ENCODE measurements at places on chromosomes 11 and 22. TPM values are rescaled to one million over a fixed set of nuclear protein-coding genes. Genes with fewer than 3 reads are reported as not detected.

The IGSF22 gene
- 0.58 TPM for total RNA-seq

The KCNJ5 gene
- total RNA-seq = 2.5 TPM

The OR2AG2 gene
- total RNA-seq = not detected

The NPTXR gene
- 6.9 TPM for total RNA-seq

The HPX gene
- total RNA-seq = 2.8 TPM

The MAJIN gene
- not detected for total RNA-seq

The SLC6A5 gene
- total RNA-seq = not detected

The CCDC188 gene
- total RNA-seq = 6.8 TPM

The CTSW gene
- total RNA-seq = 2.5 TPM

- peak; percentile 55 for DNase-seq
Observed at GRCh38 chr11:116835042-116835772, 2.2 kb downstream of the APOA1 start.

- DNase-seq = no peak
Observed at GRCh38 chr11:26985470-26985869, 8.4 kb upstream of the FIBIN start.

- no peak for DNase-seq
Observed at GRCh38 chr11:130816546-130817329, 99.5 kb downstream of the SNX19 start.

DNA sequence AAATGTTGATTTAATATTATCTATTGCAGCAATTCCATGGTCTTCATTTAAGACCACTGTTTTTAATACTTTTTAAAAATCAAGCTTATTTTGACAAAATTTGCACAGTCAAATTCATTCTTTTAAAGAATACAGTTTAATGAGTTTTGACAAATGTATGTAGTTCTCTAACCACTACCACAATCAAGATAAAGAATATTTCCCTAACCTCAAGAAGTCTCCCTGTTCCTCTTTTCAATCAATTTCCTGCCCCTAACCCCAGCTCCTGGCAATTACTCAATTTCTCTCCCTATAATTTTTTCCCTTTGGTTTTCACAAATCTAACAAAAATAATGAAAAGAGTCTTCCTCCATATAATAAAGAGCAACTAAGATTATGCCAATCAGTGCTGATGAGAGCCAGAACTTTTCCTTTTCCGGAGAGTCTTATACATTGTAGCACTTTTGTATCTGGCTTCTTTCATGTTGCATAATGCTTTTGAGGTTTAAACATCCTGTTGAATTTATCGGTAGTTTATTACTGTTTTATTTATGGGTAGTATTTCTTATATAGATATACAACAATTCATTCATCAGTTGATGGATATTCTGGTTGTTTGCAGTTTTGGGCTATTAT lies 231.7 kb downstream of the AASDHPPT start:
- no peak for DNase-seq

- no peak for DNase-seq
Observed at GRCh38 chr11:15346907-15347306, 232.2 kb downstream of the INSC start.

DNA sequence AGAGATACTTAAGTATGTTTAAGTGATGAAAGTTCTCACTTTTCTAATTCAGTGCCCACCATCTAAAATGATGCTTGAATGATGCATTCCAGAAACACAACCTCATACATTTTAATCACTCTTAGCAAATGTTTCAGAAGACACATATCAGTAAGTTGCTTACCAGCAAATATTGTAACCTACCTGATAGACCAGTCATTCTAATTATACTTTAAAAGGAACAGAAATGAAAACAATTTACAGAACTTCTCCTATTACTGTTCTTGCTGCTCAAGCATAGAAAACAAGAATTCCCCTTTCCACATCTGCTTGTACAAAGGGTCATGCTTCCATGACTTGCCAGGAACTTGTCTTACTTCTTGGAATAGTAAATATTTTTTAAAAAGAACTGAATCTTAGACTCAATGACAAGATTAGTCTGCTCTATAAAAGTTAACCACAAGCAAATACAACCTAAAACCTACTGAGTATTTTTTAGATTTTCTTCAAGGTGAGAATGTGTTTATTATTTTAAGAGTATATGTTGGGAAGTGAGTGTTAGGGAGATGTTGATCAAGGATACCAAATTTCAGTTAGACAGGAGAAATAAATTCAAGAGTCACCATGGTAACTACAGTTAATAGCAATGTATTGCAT lies 82.0 kb upstream of the SC5D start:
- DNase-seq = no peak

- DNase-seq = no peak
Observed at GRCh38 chr22:30008401-30008800, 71.9 kb upstream of the HORMAD2 start.

DNA sequence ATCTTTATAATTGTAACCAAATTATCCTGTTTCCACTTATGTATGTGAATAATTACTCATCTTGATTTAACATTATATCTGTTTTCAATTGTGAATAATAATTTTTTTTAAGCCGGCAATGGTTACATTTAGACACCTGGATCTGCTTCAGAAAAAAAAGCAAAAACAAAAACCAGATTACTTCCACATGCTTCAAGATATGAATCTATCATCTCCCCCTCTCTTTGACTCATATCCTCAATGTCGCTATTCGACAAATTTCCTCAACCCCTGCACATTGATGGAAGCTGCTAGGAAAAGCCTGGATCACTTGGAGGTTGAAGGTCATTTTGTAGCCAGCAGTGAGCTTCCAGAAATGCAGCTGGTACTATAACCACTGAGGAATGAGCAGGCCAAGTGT lies 42.7 kb downstream of the SLC1A2 start:
- no peak for DNase-seq

GRCh38 chr11:28133146-28133545 lies 25.0 kb downstream of the METTL15 start:
- no peak for DNase-seq

GRCh38 chr11:118533769-118534729 lies 3.1 kb downstream of the TMEM25 start:
- DNase-seq = no peak

- no peak for DNase-seq
Observed at GRCh38 chr11:83008581-83008923, 63.1 kb downstream of the RAB30 start.

- DNase-seq = no peak
Observed at GRCh38 chr11:87036756-87037449, 831 bp upstream of the TMEM135 start.

DNA sequence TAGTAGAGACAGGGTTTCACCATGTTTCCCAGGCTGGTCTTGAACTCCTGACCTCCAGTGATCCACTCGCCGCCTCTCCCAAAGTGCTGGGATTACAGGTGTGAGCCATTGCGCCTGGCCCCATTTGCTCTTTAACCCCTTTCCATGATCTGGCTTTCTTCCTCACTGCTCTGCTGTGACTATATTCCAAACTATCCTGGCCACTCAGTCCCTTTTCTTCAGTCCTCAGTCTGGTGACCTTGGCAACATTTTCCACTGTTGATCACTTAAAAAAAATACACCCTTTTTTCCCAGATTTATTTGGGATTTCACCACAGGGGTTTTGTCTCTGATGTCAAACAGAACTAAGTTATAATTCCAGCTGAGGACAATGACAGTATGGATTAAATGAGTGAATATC lies 24.5 kb downstream of the MMP20 start:
- no peak for DNase-seq

DNA sequence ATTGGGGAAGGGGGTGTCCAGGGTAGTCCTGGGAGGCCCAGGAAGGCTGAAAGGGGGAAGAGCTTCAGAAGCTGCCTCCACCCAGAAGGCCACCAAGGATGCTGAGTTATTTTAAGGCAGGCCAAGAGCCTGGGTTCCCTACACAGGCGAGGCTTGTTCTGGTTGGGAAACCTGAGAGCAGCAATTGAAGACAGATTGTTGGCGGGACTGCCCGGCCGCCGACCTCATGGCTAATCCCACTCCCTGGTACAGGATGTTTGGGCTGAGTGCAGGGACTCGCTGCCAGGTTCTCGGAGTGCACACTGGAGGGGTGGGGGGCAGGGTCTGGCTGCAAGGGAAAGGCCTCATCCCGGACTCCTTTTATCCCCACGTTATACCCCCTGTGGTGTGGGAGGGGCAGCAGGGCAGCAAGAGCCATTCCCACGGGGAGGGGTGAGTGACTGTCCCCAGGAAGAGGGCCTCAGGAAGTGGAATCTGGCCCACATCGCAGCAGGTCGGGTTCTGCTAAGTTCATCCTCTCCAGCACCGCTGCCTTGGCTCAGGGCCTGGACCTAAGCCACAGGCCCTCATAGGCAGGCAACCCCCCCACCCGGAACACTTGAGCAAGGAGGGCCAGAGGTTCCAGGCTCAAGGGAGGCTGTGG lies 43.6 kb upstream of the PRR5 start:
- peak; percentile 64 for DNase-seq

GRCh38 chr11:43556612-43557375 lies 123.7 kb upstream of the HSD17B12 start:
- DNase-seq = no peak

DNA sequence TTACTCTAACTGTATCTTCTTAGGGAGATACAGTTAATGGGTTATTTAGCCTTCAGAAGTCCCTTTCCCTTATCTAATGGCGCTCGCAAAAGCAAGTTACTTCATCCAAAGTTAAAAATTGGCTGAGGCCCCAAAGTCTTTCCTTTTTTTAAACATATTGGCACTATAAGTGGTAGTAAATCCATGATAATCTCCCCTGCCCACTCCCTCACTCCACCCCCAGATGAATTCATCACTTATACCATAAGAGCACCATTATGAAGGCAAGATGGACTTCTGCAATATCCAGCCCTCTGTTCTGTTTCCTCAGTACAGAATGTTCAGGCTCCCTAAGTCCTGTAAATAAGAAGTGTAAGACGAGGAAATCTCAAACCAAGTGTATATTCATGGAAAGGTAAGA lies 37.7 kb downstream of the CHKA start:
- no peak for DNase-seq

- no peak for DNase-seq
Observed at GRCh38 chr11:132844956-132845696, 687.2 kb downstream of the OPCML start.

GRCh38 chr11:2816941-2817421 lies 68.6 kb downstream of the CDKN1C start:
- DNase-seq = peak; percentile 81

DNA sequence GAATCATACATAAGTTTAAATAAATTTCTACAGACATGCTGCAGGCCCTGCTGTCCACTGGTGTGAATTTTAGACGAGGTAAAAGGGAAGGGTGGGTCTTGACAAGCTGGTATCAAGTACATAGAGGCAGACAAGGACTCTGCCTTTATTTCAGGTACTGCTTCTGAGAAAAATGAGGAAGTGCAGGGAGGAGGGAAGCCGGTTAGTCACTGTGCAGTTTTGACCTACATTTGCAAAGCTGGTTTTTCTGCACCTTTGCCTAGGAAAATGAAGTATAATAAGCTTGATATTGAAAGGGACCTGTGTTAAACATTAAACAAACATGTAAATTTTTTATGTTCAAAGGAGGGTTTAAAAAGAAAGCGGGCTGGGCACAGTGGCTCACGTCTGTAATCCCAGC lies 24.6 kb downstream of the TMEM45B start:
- DNase-seq = no peak

GRCh38 chr22:50276143-50276542 lies 6.0 kb upstream of the MAPK11 start:
- DNase-seq = peak; percentile 83

DNA sequence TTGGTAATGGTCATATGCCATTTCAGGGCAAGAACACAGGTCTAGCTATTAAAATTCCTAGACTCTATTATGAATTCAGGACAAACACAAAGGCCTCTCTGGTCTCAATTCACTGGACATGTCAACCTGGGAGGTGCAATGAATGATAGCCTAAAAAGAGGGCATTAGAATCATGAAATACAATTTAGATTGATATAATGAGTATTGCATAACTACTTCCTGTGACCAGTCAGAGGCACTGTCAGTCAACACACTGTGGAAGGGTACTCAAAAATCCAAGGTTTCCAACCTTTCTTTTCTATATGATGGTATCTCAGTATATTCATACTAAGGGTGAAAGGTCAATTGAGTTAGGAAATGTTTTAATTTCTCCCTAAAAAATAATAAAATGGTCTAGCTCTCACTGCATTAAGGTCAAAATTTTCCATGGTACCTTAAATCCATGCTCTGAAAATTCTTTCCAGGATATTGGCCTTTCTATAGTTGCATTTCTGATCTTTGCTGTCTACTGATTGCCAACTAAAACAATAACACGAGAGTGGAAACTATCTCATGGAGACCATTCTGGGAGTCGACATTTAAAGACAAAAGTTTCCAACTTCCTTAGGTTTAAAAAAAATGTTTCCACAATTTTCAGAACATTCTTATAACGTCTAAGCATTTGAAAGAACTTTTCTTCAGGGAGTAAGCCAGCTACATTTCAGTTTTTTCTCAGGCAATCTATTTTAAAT lies 81.7 kb upstream of the APOA1 start:
- DNase-seq = no peak

DNA sequence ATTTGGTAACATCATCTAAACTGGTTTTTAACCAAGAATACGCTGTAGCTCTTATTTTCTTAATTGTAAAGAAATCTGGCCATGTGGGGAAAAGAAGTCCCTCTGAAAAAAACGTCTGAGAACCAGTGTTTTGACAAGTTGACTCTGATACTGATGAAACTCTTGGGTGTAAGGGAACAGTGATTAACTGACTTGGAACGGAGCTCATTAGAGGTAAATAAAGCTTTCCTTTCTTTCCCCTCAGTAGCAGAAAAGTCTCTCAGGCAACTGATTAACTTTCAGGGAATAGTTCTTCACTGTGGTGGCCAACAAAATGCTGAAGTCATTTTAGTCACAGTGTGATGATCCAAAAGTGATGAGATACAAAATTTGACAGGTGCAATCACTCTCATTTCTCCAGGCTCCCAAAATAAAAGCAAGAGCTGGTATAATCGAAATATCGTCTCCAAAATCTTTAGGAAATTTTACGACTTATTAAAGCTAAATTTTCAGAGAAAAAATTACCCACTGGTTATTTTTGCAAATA lies 52.3 kb downstream of the SLC36A4 start:
- DNase-seq = no peak

DNA sequence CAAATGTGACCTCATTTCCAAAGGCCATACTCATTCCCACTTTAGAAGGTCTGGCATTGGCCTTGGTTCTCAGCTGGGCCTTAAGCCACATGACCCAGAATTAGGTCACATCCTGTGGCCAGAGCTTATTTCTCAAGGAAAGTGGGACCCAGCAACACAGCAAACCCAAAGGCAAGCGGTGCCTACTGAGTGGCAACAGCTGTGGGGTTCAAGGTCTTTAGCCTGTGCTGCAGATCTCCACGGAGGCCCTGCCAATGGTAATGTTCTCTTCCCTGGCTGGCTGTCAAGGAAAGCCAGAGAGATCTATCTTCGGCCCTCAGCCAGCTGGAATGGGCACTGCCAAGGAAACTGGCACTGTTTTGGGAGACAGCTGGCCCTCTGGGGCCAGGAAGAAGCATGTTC lies 41.5 kb upstream of the TP53I11 start:
- peak; percentile 33 for DNase-seq
